NCI-H2227 treated with DMSO at 0.1 percent for 48 hours (cell line): ENCODE measurements at places on chromosomes 4 and X.
A peak's percentile ranks its signal among the peaks of the same experiment; 100 is the strongest.

DNA sequence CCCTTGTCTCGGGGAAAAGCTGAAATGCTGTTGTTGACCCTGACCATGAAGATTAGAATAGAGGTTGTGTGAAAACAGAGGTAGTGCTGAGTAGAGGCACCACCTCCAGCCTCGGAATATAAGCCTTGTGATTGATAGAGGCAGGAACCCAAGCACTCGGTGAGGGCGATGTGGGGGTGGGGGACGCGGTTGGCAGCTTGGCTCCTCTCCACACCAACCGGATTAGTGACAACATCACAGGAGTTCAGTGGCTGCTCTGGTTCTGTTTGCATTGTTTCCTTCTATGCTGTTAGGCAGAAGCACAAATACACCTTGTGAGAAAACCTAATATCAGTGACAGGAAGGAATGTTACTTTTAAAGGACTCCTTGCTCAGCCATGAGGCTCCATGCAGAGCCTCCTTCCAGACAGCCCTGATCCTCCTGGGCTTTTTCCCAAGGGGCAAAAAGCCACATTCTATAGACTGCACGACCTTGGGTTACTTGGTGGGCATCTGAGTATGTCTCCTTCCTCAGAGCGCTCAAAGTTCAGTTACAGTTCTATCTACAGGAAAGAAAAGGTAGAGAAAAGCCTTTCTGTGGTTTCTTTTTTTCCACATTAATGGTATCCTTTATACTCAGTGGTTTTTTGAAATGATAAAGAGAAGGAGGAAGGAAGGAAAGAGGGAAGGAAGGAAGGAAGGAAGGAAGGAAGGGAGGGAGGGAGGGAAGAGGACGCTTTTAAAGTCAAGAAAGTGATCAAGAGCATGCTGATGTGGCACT, 150.4 kb upstream of the NOCT start:
- DNase-seq = peak; percentile 2

GRCh38 chrX:96590403-96590802, 94.2 kb upstream of the DIAPH2 start:
- no peak for DNase-seq

GRCh38 chr4:123064390-123064789, 142.0 kb upstream of the NUDT6 start:
- no peak for DNase-seq

GRCh38 chrX:72003811-72004750, 93.4 kb downstream of the NHSL2 start:
- DNase-seq = no peak

- DNase-seq = no peak
Observed at GRCh38 chrX:149699761-149700160, 12.1 kb upstream of the MAGEA11 start.

DNA sequence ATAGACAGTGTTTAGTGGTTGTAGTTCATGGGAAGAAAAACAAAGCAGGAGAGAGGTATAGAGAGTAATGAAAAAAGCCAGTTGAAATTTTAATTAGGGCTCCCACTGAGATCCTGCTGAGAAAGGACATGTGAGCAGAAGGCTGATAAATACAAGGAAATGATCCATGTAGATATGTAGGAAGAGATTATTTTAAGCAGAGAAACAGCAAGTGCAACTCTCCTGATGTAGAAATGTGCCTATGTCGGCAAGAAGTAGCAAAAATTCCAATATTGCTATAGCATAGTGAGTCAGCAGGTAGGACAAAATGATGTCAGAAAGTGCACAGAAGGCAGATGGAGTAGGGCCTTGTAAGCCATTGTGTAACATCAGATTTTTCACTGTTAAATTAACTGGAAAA, 1027.3 kb downstream of the PCDH18 start:
- DNase-seq = no peak

DNA sequence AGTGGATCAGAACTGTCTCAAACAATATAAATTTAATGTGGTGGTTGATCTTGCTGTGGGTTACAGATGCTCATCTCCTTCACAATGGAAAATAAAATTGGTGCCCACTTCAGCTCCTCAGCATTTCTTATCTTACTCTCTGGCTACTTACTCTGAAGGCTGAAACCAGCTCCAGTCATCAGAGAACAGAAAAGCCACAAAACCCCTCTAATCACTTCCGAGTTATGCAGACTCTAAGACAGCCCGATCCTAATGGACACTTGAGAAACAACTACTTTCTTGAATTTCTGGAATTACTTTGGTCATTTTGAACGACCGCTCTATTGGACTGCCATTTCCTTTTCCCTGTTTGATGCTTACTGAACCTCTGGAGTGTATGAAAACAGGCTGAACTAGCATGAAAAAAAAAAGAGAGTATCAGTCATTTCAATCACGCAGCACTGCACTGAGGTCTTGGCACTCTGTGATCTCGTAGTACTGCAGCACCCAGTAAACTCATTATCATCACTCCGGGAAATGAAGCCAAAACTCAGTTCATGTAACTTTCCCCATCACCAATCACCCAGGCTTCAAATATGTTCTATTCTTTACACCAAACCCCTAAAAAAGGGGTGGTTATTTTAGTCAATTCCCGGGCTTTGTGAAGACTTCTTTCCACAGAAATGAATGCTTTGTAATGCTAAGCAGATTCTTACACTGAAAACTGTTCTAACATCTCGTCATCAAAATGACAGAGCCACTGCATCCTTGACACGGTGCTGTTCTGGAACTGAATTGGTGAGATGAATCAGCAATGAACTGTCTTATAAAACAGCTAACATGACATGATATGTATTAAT, 54.5 kb downstream of the TSPAN5 start:
- no peak for DNase-seq

GRCh38 chr4:129583868-129584267, 487.9 kb downstream of the C4orf33 start:
- DNase-seq = no peak

- no peak for DNase-seq
Observed at GRCh38 chr4:94516067-94516466, 64.3 kb downstream of the PDLIM5 start.

GRCh38 chr4:188194421-188194820, 55.2 kb downstream of the TRIML1 start:
- DNase-seq = no peak

DNA sequence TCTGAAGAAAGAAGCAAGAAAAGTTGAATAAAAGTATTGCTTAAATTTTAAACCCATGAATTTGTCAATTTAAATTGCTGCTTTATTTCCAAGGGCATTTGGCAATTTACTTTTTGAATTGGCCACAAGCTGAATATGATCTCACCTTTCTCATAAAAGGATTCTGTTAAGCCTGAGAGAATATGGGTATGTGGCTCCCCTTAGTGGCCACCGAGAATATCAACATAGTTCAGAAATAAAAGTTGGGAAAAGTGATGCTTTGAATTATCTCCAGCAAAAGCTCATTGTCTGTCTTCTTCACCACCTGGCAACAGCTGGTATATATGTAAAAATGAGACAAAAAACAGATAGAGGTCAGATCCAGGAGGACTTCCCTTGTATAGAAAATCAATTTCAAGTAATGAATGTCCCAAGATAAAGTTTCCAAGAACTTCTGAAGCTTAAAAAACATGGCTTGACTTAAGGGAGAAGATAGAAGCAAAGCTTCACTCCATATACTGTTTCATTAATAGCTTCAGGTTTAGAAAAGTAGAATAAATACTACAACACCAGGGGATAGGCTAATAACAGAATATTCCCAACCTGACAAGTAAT, 290.7 kb upstream of the FAM241A start:
- peak; percentile 10 for DNase-seq

- DNase-seq = peak; percentile 60
Observed at GRCh38 chr4:86935853-86936733, 1.3 kb downstream of the AFF1 start.

DNA sequence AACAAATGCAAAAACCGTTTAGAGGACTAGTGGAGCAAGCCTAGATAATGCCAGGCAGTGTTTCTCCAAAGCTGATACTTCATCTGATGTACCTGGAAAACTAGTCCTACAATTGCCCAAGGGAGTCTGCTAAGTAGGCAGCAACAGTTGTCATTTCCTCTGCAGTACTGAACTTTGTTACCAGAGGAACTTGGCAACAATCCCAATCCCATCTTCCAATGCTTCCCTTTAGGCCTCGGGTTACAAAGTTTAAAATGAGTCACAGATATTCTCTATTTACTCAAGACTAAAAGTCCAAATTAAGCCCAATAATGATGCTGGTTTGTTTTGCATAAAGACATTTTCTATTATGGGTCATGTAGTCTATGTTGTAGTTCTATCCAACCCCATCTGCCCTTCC, 120.0 kb upstream of the GLRA2 start:
- DNase-seq = no peak

DNA sequence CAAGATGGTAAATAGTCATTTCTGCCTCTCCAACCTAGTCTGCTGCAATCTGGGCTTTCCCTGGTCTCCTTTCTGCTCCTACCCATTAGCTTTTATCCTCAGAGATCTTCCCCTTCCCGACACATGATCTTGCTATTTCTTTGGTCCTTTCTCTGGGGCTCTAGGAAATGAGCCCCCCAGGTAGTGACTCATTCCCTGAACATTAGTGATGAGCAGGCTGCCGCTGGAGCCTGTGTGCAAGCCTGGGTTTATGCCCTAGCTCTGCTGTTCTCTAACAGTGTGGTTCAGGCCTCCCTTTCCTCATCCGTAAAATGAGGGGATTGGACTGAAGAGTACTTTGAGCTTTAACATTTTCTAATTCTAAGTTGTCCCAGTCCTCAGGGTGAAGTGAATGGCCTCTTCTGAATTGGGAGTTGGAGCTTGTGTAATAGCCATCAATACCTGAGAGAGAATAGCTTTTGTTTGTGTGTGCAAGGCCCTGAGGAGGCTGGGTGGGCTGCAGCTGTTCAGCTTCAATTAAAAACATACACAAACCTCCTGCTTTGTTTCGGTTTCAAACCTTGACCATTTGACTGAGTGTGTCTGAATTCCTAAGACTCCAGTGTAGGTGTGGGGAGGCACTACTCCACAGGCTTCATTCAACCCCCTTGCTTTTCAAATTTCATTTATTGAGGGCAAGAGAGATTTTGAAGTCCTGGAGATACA, 115.6 kb upstream of the SCML1 start:
- no peak for DNase-seq

- no peak for DNase-seq
Observed at GRCh38 chrX:84047339-84047738, 140.7 kb downstream of the RPS6KA6 start.

- no peak for DNase-seq
Observed at GRCh38 chrX:16807548-16807947, 21.3 kb downstream of the TXLNG start.

- no peak for DNase-seq
Observed at GRCh38 chr4:57462843-57463242, 352.7 kb upstream of the IGFBP7 start.

DNA sequence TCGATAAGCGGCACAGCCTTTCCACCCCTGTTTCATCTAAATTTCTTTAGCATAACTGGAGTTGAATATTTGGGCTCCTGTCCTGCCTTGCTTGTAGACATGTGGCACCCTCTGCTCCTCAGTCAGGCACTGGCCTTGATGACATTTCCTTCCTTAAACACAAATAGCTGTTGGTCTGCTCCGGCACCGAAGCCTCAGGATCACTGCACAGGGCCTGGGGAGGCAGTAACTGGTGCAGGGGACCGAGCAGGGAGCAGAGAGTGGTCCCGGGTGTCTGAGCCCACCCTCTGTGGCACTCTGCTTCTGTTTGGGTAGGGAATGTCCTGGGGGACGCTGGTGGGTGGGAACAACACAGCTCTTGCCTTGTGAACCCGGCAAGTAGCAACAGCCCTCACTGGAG, 13.6 kb downstream of the RGS12 start:
- no peak for DNase-seq

DNA sequence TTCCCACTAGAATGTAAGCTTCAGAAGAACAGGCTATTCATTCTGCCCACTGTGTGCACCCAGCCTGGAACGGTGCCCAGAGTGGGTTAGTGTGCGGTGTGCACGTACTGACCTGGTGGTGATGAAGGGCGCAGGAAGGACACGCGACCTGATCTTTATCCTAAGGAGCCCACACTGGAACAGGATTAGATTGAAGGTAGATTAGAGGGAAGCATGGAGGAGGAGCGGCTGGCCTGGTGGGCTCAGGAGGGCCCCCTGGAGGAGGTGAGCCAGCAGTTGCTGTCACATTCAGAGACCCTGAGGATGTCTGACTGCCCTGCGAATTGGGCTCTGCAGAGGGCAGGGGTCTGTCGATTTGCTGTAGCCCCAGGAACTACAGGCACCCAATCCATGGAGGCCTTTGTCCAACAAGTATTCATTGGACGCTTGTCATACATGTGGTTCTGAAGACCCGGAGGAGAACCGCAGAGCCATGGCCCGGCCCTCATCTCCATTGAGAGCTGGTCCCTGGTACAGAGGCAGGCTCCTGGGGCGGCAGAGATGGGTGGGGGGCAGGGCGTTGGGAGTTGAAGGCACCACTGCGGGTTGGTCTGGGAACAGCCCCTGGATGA, 73.2 kb downstream of the HTRA3 start:
- no peak for DNase-seq

GRCh38 chrX:3678328-3678727, 35.1 kb downstream of the PRKX start:
- no peak for DNase-seq

DNA sequence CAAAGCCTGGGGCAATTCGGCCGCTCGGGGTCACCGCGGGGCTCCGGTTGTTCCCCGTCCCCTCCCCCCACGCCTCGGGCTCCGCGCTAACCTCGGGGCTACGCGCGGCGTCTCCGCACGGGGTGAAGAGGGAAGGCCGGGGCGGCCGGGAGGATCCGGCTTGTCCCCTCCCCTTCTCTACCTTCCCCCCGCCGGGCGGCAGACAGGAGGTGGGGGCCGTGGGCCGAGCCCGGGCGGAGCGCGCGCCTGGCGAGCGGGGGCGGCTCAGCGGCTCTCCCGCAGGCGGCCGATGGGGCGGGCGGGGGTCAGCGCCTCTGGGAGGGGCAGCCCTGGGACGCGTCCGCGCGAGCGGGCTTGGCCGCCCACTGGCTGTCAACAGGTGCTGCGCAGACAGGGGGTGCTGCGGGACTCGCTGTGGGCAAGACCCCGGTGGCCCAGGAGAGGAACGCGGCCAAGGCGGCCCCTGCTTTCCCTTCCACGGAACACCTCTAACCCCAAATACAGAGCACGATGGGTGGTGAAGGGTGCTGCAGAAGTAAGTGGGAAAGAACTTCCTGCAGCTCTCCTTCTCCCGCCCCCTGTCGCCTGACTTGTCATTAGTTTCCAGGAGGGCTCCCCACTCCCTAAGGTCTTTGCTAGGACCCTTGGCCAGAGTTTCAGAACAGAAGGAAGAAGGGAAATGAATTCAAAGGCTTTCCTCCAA, at the start of gene PDGFC:
Gene PDGFC, minus strand, starts transcription at position 124 of the 703 bp plus-strand sequence. CDS start 896 bp downstream, outside the sequence.
- DNase-seq = no peak

GRCh38 chrX:107902721-107903120, 77.1 kb downstream of the MID2 start:
- no peak for DNase-seq

DNA sequence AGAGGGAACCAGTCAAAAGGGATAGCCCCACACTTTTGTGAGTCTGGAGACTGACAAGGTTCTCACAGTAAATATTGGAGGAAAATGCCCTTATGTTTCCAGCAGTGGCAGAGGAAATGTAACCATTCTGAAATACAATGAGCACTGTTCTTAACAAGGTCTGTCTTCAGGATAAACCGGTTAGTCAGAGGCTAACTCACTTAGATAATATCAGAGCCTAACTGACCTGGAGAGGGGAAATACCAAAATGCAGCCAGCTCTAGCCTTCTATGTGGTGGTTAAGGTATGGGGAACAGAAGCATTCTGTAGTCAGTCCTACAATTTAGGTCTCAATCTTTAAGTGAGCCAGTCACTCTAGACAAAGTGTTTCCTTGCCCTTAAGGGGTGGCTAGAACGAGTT, 70.8 kb downstream of the TBCK start:
- DNase-seq = no peak

GRCh38 chrX:34275699-34276098, 143.6 kb upstream of the FAM47A start:
- DNase-seq = no peak
